ENCODE measurements at places on chromosomes 6 and 20.

DNA sequence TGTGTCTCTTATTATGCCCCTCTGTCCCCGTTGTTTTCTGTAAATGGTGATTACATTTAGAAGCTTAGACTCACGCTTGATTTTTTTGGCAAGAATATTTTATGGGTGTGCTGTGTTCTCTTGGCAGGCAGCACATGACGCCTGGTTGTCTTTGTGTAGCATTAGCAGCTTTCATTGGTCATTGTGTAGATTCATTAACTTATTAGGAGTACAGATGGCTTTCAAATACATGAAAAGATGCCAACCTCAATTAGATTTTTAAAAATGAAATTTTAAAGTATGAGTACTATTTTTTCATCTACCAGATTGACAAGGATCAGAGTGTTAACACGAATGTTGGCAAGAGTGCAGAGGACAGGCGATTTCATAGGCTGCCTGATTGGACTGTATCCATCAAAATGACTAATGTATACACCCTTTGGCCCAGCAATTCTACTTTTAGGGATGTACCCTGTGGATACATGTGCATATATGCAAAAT, 15.2 kb downstream of the COX4I2 start:
- DNase-seq = no peak

DNA sequence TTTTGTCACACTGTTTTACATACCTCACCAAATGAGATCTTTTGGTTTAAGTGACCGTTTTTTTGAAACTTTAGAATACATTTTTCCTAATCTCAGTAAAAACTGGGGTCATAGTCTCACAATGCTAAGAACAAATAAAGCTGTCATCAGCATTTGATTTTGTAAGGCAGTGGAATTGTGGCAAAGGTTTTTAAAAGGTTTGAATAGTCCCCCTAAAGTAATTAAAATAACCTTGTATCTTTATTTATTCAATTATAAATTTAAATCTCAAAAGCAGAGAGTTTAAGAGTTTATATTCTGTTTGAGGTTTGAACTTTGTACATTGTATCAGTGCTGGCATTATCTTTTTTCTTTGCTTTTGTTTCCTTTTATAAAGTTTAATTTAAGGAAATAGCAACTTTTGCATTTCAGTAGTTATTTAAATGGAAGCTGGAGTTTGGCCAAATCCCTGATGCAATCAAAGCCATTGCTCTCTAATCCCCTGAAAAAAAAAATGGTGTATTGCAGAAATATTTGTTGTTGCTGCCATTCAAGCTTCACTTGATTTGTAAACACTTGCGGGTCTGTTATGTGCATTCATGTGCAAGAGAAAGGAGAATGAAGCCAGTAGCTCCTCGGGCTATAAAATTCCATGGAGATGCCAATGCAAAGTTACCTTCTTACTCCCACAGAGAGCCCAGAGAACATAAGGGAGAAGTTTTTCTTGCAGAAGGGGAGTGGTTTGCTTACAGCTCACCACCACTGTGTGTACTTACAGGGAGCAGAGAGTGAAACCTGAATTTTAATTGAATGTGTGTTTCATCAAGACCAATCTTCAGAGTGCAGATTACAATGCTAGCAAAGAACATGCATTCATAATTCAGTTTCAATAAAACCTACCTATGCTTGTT, 391.8 kb downstream of the ARHGAP18 start:
- DNase-seq = no peak

DNA sequence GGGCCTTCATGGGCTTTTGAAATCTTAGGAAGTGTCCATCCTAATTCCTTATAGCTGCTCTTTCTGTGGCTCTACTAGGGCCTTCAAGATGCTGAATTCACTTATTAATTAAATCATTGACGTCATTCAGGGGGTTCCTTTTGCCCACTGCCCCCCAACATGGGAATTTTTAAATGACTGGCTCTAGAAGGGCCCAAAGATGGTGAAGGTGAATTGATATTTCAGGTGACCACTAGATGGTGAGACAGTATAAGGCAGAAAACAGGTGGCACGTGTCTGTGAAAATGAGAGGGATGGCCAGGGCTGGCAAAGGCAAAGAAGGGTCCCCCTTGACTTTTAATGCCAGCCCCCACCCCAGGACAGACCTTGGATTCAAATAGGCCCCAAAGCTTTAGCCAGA, 11.8 kb downstream of the GNAS start:
- no peak for DNase-seq

DNA sequence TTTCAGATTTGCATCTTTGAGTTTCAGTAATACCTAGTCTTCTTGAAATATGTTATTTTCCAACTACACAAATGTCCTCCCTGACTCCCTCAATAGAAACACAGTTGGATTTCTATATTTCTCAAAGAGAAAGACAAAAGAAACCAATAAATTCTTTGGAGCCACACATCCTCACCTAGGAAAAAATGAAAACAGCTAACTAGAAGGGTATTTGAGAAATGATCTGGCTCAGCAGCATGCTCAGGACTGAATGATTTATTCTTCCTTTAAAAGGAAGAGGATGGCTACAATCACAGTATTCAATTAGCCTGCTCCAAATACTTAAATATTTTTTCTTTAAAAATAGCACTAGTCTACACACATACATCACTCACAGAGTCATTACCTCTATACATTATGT, 196.4 kb upstream of the TENT5A start:
- DNase-seq = no peak

DNA sequence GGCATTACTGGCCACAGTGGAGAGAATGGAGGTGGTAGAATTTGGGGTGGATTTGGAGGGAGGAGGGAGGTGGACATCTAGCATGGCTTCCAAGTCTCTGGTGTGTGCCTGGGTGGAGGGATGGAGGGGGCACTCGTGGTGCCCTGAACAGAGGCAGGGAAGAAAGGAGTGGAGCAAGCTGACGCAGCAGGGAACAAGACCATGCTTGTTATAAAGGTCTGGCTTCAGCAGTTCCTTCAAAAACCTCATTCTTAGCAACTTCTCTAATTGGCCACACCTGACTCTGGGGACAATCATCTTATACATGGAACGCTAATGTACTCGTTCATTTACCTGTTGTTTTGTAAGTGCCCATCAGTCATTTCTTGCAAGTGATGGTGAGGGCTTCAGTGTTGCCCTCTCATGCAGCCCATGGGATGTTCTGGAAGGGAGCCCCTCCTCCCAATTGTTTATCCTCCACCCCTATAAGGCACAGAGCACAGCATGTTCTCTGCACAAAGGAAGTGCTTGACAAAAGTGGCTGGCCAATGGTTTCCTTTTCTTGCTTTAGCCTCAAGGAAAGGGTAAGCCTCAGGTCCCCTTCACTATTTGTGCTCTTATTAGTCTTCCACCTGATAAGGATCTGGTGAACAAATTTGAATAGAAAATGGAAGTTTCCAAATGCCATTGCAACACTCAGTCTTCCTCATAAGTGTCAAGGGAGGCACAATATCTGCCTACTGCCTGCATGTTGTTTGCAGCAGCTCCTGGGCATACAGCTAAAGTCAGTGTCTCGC, 39.3 kb downstream of the GFOD1 start:
- no peak for DNase-seq

DNA sequence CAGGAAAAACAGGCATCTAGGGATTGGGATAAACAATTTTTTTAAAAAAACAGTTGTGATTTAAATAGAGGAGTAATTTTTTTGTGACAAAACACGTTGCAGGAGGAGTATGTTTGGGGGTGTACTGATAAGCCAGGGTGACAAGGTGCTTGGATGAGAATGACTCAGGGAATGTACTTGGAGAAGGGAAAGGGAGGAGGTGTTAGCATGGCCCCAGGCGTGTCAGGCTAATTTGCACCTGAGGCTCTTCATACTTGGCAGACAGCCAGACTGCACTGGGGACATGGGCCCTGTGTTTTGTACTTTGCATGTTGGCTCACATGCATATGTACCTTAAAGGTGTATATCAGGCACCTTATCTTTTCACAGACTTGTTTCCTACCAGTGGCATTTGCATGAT, 22.8 kb downstream of the PANK2 start:
- no peak for DNase-seq

- DNase-seq = no peak
These were observed 4.7 kb downstream of the SLC16A10 start for GRCh38 chr6:111091987-111092386.

Measured in forelimb muscle (tissue), 1 donor.